Stimulated activated naive CD4-positive, alpha-beta T cell treated with Interleukin-2 at 50 U/mL for 16 hours (primary cell): ENCODE measurements at places on chromosomes 7 and 10.

DNA sequence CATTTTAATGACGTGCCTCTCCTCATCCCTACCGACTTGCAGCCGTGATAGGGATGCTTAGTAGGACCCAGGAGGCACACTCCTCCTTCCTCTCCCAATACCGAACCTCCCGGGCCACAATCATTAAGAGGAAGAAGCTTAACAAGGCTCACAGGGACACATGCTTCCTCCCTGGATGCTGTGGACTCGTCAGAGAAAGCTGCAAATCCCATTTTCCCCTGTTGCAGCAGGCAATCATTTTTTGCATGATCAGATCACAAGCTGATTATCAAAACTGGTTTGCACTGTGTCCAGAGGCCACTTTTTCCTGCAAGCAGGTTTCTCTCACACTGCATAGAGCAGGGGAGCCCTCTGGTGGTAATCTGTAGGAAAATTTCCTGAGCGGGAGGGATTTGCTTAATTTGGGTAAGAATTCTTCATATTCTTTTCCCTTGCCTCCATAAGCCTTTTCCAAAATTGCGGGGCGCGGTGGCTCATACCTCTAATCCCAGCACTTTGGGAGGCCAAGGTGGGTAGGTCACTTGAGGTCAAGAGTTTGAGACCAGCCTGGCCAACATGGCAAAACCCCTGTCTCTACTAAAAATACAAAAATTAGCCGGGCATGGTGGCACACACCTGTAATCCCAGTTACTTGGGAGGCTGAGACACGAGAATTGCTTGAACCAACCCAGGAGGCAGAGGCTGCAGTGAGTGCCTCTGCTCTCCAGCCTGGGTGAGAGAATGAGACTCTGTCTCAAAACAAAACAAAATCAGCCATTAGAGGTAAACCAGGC, 16.1 kb upstream of the LAMB4 start:
- peak; percentile 3 for DNase-seq

DNA sequence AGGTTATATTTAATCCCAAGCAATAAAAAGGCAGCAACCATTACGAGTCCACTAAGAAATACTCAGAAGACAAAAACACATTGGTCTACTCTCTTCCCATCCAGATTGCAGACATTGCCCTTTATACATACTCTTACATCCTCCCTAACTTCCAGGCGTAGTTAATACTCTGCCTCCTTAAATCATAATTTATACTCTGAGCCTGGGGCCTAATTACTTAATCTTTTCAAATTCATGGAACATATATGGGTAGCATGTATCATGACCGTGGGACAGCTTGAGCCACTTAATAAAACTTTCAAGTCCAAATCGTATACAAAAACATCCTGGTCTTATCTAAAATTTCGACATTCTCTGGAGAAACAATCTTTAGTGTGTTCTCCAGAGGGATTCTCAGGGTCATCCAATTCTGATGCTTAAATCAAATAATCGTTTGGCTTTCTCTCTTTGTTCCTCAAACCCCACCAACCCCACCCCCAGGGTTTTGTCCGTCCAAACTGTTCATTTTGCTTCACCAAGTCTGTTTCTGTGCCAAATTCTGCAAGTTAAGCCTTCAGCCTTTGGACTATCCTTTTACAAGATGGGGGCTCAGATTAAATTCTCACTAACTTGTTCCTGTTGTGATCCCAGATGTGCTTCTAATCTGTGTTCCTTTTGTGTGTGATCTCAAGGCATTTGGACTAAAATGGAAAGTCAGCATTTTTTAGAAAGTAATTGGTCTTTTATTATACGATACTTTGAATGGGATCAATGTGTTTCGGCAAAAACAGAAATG, 86.4 kb downstream of the ADAM12 start:
- no peak for DNase-seq

GRCh38 chr10:78299851-78300468, 266.3 kb downstream of the RPS24 start:
- no peak for DNase-seq

DNA sequence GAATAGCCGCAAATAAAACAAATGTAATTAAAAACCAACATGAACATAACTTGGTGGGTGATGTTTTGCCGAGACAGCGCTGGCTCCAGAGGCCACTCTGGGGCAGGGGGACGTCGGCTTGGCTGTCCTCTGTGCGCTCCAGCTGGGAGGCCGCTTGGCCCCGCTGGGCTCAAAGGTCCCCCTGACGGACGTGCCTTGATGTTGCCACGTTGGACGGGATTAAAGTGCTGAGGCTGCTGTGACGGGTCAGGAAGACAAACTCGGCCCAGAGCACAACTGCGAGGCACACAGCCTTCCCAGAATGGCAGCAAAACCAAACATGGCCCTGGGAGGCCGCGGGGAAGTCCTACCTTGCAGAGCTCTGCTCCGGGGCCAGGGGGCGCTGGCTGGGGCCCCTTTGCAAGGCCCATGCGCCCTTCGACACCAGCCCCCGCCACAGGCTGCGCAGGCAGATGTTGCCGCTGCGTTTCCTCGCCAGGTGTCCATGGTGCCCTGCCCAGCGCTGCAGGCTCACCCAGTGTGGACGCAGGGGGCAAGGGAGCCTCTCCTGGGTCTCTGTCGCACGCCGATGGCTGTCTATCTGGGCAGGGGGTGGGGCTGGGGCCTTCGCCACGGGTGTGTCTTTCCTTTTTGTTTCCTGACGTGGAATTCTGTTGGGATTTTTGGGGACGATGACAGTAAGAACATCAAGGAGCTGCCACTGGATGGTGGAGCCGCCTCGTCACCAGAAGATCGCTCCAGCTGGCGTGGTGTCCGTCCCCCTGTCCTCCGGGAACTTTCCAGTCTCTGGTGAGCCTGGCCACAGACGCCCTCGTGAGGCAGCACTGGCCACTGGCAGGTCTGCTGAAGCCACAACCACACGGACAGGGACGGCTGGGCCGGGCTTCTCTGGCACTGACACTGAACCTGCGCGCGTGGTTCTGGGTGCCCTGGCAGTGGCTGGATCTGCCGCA, 99.6 kb upstream of the DIP2C start:
- no peak for DNase-seq

- DNase-seq = no peak
These were observed 350.7 kb upstream of the ZMIZ1 start for GRCh38 chr10:78718032-78718572.

GRCh38 chr7:45435846-45436245, 138.3 kb upstream of the ADCY1 start:
- no peak for DNase-seq

- DNase-seq = no peak
These were observed 617.2 kb downstream of the GRM8 start for GRCh38 chr7:126635545-126635944.

- no peak for DNase-seq
These were observed 271.2 kb upstream of the C7orf33 start for GRCh38 chr7:148319316-148319808.

GRCh38 chr7:50640779-50641178, 75.6 kb upstream of the DDC start:
- DNase-seq = no peak

DNA sequence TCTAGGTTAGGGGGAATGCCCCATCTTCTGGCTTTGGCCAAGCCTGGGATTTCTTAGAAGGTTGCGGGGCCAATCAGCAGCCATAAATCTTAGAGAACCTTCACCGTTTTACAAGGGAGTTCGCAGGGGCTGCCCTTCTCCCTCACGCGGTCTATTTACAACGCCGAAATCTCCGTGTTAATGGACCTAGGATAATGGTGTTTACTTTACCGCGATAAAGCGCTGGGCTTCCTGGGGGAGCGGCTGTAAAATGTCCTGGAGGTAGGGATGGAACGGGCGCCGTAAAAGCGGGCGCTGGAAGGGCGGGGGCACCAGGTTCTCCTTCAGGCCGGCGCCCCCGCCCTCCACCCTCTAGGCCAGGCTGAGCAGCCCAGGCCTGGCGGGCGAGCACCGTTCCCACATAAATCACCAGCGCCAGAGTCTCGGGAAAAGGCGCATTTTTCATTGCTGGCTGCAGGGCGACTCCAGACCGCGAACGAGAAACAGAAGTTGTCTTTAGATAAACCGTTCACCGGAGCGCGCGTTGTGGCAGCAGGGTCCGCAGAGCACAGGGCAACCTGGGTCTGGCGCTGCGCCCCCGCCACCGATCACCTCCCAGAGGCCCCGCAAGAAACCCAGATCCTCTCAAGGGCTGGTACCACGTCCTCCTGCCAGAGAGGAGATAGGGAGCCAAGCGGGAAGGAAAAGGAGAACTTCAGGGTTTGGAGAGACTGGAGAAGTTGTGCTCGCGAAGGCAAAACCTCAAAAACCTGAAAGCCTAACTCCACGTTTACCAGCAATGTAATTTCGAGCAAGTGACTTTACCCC, 12.5 kb upstream of the NKX2-3 start:
- no peak for DNase-seq

DNA sequence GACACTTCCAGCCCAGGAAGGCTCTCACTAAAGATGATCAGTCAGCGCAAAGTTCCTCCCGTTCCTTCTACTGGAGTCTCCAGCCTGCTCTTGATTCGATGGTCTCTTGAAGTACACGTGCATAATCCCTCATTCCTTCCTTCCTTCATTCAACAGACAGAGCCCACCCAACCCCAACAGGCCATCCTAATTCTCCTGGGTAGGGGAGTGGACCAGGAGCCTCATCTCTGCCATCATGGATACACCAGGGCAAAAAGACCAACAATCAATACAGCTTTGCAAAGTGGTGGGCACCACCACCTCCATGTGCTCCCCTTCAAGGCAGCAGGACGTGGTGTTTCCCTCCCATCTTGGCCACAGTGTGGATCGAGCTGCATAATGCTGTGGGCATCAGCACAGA, 446.3 kb downstream of the GRID1 start:
- DNase-seq = no peak

- no peak for DNase-seq
These were observed 166.0 kb downstream of the SNX13 start for GRCh38 chr7:17774248-17774647.
